ENCODE measurements at places on chromosomes 5 and 9.

DNA sequence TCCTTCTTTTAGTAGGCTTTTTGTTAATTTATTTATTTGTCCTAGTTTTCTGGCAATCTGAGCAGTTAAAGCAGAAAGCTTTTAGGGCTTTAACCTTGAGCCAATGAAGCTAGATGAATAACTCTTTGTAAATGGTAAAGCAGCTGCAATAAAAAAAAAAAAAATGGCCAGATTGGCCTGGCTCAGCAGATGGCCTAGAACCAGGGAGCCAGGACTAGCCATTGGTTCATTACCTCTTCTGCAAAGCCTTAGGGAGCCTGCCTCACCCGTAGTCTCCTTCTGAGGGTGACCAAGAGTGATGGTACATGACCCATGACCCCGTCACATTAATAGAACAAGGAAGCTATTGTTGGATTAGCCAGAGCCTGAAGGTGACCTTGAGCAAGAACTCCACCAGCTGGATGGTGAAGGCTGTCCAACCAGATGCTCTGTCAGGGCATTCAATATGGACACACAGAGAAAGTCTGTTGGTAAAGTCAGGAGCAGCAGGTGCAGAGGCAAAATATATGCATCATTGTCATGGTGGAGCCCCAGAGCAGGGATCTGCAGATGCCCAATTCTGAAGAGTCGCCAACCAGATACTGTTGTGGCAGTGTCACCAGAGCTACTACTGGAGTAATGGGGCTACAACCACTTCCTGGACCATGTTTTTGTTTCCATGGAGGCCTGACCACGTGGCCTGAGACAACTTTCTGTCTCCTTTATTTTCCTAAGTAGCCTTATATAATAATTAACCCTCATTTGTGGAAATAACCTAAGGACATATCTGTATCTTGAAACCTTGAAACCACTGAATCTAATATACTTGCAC is 100.7 kb downstream of the MTX3 start:
- DNase-seq, result no peak

- no peak for DNase-seq
Measured at GRCh38 chr9:100580257-100580656, 2.4 kb downstream of the CAVIN4 start.

DNA sequence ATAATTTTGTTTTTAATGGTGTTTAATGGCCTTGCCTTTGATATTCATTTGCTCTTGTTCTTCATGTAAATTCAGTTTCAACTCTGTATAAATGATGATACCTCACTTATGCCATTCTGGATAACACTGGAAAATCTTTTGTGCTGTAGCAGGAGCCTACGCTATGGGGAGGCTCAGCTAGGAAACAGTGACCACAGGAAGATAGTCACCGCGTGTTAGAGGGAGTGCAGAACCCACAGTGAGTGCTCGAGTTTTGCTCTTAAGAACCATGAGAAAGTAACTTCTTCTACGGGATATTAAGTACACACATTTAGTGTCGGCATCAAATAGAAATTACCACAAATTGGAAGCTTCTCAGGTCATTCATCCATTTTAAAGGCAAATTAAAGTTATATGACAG is 143.9 kb downstream of the IRX2 start:
- no peak for DNase-seq

DNA sequence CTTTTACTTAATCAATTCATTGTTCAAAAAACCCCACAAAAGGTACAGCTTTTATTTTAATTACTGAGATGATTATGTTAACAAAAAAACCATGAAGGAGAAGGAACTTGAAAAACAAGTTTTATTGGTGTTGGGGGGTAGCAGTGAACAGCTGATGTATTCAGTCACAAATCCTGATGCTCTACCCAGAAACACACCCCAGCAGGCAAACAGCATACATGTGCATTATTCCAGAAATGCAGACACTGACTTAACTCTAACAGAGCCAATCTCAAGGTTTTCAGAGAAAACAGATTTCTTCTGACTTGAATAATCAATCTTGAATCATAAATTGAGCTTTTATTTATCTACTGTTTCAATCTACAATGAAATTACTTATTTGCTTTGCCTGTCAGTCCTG is 175.2 kb downstream of the ZSWIM6 start:
- no peak for DNase-seq

- no peak for DNase-seq
Measured at GRCh38 chr9:20286969-20287368, 335.3 kb downstream of the MLLT3 start.

DNA sequence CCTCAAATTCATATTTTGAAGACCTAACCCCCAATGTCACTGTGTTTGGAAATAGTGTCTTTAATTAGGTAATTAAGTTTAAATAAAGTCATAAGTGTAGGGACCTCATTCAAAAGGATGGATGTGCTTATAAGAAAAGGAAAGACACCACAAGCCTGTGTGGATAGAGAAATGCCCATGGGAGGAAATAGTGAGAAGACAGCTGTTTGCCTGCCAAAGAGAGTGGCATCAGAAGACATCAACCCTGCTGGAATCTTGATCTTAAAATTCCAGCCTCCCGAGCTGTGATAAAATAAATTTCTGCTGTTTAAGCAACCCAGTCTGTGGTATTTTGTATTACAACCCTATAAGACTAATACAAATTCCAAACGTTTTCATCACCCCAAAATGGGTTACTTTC is 1867.9 kb upstream of the NUDT12 start:
- no peak for DNase-seq
